Hematopoietic multipotent progenitor cell treated with erythropoietin and hydrocortisone succinate and interleukin-3 and kit ligand, for 4 days (in vitro differentiated cells): ENCODE measurements at places on chromosomes 16 and 17.

- DNase-seq: peak; percentile 65
Measured at GRCh38 chr17:1487939-1488825, 4.3 kb downstream of the MYO1C start.

- DNase-seq: no peak
Measured at GRCh38 chr17:75394332-75394918, 11.1 kb downstream of the GRB2 start.

DNA sequence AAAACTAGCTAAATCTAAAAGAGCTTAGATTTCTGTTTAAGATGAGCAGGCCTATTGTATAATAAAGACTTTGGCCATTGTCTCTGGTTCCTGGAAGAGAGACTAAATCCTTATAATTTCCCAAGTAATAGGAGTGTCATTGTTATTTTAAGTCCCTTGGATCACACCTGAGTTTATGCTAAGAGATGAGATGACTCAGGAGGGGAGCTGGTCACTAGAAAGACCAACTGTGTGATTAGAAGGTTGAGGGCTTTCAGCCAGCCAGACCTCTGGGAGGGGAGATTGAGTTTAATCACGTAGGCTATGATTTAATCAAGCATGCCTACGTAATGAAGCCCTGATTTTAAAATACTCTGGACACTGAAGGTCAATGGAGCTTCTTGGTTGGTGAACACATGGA lies 156.9 kb upstream of the C17orf78 start:
- no peak for DNase-seq

- no peak for DNase-seq
Measured at GRCh38 chr16:4217204-4218131, 24.4 kb downstream of the SRL start.
